ENCODE measurements at places on chromosomes 5 and 9.

DNA sequence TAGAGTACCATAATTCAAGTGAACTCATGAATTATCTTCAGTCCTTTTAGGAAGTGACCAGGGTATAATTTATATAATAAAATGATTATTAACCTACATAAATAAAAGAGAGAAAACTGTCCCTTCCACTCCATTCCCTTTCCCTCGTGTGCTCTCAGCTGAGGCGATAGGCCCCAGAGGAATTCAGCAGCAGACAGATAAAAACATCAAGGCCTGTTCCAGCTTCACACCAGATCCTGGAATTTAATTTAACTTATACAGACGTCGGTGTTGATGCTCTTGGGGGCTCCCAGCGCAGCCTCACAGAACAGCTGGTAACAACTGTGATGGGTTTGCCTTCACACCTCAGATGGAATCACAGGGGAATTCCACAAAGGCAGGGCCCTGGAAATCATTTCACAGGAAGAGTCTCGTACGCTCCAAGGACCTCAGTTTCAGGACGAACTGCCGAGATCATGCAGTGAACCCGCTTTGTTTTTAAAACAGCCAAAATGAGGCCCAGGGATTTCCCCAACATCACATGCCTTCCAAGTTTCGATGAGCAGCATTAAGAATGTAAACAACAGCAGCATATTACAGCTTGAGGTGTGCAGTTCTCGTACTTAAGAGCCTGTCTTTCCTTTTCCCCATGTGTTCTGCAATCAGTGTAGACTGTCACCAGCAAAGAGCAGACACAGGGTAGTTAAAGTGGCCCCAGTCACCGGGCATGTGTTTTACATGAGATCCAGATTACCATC lies 73.6 kb upstream of the ALDH1B1 start:
- DNase-seq, result no peak

- no peak for DNase-seq
These were observed 72.2 kb downstream of the C5orf15 start for GRCh38 chr5:133895979-133896845.

DNA sequence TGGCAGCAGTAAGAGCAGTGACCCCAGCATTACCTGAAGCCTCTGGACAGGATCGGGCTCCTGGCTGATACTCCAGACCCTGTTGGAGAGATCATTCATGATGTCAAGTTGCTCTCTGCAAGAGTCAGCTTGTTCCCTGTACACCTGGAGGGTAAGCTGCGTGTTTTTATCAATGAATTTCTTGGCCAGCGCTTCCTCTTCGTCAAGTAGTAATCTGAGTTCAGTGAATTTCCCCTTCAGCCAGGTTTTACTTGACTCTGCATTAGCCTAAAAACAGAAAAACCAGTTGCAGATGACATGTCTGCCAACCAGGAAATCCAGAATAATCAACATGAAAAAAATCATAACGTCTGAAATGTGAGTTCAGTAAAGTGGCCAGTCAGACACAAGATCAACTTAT lies 19.1 kb downstream of the TRIM14 start:
- DNase-seq, result peak; percentile 71

DNA sequence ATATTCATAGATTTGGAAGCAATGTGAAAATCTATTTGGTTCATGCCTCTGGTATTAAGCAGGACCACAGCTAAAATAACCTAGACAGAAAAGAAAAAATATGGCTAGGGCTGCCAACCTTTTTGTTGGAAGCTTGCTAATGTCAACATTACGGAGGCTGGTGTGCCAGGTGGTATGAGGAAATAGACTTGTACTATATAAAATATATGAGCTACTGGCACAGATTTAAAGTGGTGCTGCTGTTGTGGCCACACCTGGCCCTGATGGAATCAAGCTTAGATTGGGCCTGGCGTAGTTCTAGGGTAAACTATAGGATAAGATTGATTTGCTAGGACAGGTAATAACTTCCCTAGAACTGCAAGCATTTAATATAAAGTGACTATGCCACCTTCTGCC lies 10.6 kb upstream of the PARP8 start:
- DNase-seq, result peak; percentile 49

GRCh38 chr9:124251605-124252378 lies 6.0 kb upstream of the NEK6 start:
- DNase-seq, result no peak
